D721Med (cell line): ENCODE measurements at places on chromosomes 13 and 19.

DNA sequence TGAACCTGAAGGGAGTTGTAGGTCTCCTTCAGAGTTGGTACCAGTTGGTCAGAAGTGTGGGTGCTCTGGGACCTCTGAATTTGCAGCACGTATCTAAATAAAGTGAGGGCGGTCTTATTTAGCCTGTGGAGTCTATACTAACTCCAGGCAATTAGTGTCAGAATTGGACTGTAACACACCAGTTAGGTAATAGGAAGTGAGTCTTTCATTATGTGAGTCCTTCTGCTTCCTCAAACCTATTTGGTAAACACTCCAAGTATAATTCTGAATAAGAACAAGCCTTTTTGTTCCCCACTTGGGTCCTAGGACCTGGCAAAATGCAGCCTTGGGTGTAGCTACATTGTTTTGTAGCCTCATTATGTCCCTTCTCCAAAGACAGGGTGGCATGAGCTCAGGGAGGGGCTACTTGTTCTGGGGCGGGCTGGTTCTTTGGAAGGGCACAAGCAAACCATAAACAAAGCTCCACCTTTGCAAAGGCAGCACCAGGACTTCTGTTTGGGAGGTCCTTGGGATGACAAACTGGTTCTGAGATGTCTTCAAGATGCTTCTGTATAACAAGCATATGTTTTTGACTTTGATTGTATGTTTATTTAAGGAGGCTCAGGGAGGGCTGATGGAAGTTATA lies 418.0 kb downstream of the ZNF536 start:
- DNase-seq = no peak

GRCh38 chr13:112231451-112232083 lies 144.6 kb upstream of the SPACA7 start:
- no peak for DNase-seq

DNA sequence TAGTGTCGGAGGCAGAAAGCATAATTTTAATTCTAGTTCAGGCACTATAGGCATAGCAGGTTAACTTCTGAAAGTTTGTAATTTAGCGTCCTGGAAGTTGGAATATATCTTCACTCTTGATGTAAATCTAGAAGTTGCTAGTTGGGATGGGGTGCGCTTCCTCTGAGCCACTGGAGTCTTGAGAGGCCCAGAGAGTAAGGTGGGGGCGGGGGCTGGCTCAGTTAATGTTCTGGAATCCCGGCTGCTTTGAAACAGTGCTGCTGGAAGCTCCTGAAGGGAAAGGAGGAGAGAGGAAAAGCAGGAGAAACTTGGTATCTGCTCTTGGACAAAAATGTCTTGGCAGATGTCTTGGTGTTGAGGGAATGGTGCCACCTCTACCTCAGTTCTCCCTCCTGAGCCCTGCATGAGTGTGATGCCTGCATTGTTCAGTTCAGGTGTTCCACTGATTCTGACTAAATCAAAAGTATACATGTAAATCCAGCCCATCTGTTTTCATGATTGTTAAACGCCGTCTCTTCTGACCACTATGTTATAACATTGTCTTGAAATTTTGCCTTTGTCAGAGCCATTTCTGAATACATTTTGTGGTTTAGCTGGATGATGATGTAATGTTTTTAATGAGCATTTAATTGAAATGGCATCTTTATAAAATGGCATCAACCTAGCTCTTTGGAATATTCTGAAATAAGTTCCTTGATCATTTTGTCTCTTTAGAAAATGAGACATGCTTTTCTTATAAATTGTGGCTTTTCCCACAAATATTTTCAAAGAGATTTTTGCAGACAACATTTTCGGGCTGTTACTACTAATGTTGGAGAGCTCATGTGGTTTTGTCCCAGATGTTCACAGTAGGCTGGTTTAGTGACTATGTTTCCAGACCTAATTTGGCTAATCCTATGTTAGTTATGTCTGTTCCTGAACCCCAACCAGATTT lies 202.7 kb downstream of the SHISA2 start:
- DNase-seq = no peak

DNA sequence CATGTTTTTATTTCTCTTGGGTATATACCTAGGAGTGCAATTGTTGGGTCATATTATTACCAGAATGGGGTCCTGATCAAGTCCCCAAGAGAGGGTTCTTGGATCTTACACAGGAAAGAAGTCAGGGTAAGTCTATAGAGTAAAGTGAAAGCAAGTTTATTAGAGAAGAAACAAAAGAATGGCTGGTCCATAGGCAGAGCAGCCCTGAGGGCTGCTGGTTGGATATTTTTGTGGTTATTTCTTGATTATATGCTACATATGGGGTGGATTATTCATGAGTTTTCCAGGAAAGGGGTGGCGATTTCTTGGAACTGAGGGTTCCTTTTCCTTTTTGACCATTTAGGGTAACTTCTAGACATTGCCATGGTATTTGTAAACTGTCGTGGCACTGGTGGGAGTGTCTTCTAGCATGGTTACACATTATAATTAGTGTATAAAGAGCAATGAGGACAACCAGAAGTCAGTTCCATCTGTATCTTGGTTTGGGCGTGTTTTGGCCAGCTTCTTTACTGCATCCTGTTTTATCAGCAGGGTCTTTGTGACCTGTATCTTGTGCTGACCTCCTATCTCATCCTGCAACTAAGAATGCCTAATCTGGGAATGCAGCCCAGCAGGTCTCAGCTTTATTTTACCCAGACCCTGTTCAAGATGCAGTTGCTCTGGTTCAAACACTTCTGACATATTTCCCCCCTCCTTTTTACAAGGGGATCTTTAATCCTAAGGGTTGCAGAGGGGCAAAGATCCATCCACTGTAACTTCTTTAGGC lies 41.1 kb downstream of the CEACAM1 start:
- no peak for DNase-seq

- no peak for DNase-seq
Measured at GRCh38 chr13:34620074-34620850, 321.8 kb upstream of the NBEA start.

DNA sequence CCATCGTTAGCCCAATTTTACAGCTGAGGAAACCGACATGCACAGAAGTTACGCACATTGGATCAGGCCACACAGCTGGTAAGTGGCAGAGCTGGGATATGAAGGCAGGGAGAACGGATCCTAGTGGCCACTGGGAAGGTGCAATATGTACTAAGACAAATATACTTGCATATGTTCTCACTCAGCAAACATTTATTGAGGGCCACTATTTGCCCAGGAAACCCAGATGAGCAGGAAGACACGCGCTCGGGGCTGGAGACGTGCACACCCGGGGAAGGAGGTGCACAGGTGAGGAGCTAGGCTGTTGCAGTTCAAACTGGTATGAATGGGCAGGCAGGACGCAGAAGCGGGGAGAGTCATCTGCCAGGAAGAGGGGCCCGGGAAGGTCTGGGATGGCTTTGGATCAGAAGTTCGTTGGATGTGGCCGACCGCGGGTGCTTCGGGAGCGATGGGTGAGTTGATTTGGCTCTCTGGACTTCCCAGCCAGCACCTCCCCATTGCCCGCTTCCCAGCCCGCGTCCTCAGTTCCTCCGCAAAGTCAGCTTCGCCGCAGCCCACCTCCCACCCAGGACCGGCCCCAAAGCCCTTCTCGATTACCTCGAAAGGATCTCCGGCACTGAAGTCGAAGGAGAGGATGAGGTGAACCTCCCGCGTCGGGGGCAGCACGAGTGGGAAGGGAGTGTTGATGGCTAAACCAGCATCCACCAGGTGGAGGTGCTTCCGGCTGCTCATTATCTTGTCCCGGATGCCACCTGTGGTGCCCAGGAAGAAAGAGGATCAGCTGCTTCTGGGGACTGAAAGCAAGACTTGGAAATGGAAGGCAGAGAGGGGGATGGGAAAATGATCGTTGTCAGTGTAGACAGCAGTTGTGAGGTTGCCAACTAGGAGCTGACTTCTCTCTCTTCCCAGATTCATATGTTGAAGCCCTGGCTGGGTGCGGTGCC lies 17.8 kb upstream of the CABP5 start:
- no peak for DNase-seq

GRCh38 chr13:95182570-95183265 lies 118.5 kb downstream of the ABCC4 start:
- no peak for DNase-seq

GRCh38 chr19:3039125-3039524 lies 10.0 kb upstream of the TLE2 start:
- DNase-seq = no peak

DNA sequence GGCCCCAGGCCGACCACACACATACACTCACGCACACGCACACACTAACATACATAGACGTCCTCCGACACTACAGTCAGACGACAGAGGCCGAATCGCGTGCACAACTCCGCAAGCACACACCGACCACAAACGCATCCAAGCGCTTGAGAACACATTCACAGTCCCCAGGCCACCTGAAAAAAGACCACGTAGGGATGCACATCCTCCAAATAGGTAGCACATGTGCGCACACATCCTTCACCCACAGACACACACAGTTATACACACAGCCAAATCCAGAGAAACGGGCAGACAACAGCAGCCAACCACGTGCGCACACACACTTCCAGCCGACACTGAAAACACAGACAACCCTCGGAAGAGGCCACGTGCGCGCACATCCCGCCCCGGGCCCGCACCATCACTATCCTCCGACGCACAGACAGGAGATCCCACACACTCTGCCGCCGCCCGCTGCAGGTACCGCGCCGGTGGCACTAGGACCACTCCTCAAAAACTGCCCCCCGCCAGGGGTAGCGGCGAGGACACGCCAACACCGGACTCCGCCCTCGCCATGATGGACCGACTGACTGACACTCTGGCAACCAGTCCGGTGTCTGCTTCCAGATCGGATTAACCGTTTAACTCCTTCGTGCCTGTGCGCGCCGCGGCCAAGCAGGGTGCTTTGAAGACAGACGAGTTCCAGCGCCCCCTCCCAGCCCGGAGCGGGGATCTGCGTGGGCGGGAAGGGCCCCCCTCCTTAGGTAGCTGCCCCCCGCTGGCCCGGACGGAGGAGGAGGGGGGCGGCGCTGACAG lies 493 bp upstream of the PDE4A start:
- peak; percentile 98 for DNase-seq

DNA sequence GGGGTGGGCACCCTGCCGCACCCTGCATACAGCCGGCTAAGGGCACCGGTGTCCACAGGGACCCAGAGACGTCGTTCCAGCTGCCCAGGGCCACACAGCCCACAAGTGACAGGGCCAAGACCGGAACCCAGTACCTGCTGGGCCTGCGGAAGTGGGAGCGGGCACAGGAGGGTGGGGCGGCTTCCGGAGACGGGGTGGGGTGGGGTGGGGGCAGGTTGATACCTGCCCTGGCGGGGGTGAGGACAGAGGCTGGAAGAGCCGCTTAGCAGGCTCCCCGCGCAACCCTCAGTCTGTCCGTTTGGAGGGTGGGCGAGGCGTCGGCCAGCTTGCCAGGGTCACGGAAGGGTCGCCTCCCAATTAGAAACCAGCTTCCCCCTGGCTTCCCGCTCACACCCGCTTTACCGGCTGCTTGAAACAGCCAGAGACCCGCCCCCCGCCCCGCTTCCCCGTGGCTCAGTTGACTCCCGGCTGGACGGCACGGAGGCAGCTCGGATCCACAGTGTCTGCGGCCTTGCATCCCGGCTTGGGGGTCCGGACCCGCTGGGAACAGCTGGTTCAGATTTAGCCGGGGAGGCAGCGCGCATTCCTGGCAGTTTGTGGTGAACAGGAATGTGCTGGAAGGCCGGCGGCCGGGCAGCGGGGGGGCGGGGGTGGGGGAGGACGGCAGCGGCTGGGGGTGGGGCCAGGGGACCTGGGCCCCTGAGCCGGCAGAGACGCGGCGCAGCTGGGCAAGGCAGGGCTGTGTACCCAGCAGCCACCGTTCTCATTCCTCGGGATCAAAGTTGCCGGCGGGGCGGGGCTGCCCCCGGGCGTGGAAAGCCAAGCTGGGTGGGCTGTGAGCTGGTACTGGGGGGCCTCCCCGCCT lies 1.9 kb downstream of the CNN2 start:
- no peak for DNase-seq

DNA sequence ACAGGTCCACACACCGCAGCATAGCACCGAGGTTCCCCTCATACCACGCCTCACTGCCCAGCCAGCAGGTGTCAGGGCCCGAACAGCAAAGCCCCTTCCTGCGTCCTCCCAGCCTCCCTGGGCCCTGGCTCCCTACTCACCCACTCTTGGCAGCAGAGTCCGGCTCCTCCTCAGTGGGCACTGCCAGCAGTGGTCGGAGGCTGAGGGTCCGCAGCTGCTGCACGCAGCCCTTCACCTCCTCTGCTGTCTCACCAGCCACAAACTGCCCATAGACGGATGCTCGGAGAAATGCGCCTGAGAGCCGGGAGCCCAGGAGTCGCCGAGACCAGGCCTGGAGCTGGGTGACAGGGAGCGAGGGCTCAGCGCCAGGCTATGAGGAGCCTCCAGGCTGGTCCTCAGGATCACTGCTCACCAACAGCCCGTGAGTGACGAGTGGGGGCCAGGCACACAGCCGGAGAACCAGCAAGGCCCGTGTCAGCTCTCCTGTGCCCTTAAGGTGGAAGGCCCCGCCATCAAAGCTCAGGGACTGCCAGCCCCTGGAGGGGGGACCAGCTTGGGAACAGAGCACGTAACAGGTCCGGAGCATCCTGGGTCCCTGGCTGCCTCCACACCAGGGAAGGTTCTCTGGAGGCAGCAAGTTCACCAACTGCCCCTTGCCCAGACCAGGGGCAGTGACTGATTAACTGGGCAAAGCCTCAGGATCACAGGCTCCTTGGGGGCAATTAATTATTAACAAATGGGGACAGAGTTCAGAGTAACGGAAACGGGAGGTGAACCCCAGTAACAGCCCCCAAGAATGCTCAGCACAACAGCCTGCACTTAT lies at the start of gene PRODH2:
TSS of gene PRODH2 (minus strand) at position 626 of the 823 bp plus-strand sequence. CDS start at position 586, 40 bp downstream.
- no peak for DNase-seq

- no peak for DNase-seq
Measured at GRCh38 chr19:50214699-50215543, 11.5 kb downstream of the MYH14 start.

- no peak for DNase-seq
Measured at GRCh38 chr19:51824281-51825005, 29.5 kb downstream of the FPR3 start.

DNA sequence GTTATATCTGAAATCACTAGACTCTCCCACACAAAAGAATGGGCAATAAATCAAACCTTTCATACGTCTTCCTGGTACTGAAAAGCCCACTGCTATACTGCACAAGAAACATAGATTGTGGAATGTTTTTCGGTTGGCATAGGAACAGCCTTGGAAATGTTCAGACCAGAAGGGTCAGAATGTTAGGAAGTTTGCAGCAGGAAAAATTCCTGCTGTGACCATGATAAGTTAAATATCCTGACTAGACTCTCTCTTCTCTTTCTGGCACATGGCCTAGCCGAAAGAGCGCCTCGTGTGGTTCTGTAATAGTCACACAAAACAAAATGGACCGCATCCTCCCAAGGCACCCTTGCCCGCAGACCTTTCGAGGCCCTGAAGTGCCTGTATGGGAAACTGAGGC lies 427.2 kb downstream of the COG6 start:
- DNase-seq = no peak

- DNase-seq = no peak
Measured at GRCh38 chr13:108629181-108629752, at the start of gene MYO16. TSS of gene MYO16 (plus strand) at chr13:108629611. CDS start at chr13:108629845, 234 bp downstream.
